ENCODE measurements at places on chromosomes 2 and 18.

DNA sequence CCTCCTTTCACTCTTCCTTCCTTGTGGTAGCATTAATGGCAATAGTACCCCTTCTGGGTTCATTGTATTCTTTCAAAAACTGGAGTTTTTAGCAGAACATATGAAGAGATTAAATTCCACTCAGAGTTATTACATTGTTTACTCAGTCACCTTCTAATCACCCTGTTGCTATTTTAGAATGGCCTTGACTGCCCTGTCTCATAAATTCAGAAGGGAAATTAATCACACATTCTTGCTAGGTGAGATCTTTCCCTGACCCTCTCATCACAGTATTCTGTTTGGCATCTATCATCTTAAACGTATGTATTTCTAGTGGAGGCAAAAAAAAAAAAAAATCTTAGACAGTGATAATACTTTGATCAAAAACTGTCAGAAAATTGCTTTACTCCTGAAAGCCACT, 760.4 kb downstream of the ADCYAP1 start:
- DNase-seq = no peak

DNA sequence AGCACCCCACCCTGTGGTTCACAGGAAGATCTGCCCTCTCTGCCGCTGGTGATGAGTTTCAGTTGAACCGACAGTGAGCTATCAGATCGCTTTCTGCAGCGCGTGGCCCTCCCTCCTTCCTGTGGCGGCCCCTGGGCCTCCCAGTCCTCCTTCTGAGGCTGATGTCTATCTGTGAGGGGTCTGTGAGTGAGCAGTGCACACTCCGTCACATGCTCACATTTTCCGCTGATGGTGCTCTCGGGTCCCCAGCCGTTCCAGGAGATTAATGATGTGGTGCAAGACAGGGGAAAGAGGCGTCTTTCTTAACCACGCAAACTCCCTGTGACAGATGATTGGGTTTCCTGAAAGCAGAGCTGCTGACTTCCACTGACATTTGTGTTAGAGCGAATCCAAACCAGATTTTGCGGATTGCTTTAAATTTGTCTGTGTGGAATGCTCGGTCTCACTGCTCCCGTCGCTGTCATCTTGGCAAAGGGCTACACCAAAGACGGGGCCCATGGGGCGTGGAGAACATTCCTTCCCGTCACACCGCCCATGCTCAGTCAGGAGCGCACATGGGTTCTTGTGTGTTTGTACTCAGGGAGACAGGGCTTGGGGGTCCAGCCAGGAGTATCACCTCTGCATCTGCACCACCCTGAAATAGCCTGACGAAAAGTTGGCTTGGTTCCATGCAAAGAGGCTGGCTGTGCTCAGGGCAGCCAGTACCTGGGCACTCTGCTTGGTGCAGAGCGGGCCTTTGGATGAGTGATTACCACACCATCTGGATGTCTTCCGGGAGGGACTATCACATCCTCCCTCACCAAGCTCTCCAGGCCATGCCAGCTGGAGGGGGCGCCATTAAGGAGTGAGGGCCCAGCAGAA, 154.7 kb upstream of the HS6ST1 start:
- DNase-seq = no peak

- DNase-seq = no peak
Measured at GRCh38 chr18:47767699-47768098, 162.8 kb downstream of the SMAD2 start.

DNA sequence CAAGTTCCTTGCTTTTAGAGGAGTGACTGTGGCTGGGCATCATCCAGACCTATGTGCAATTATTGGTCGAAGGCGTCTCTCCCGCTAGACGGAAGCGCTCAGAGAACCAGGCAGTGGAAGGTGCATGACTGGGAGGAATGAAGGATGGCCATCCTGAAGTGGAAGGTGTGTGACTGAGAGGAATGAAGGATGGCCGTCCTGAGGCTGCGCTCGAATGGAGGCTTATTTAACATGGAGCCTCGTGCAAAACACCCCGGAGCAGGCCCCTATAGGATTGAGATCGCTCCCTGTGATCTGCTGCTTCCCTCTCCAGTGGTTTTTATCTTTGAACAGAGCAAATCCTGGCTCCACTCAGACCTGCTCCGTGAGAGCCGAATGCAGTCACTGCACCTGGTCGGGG, 140.2 kb upstream of the ID2 start:
- no peak for DNase-seq

- DNase-seq = no peak
Measured at GRCh38 chr2:178943745-178944144, 106.2 kb downstream of the CCDC141 start.

Measured in activated CD4-positive, CD25-positive, alpha-beta regulatory T cell treated with anti-CD3 and anti-CD28 coated beads, Interleukin-2, amount 50 U/mL, for 16 hours (primary cell).